ENCODE measurements at places on chromosomes 12 and 14.
A peak's percentile ranks its signal among the peaks of the same experiment; 100 is the strongest.

GRCh38 chr12:88381466-88381865 is 198.8 kb downstream of the KITLG start:
- DNase-seq: no peak

GRCh38 chr12:116157845-116158267 is 119.6 kb downstream of the MED13L start:
- no peak for DNase-seq

GRCh38 chr14:65453807-65454480 is 41.4 kb downstream of the FUT8 start:
- no peak for DNase-seq

DNA sequence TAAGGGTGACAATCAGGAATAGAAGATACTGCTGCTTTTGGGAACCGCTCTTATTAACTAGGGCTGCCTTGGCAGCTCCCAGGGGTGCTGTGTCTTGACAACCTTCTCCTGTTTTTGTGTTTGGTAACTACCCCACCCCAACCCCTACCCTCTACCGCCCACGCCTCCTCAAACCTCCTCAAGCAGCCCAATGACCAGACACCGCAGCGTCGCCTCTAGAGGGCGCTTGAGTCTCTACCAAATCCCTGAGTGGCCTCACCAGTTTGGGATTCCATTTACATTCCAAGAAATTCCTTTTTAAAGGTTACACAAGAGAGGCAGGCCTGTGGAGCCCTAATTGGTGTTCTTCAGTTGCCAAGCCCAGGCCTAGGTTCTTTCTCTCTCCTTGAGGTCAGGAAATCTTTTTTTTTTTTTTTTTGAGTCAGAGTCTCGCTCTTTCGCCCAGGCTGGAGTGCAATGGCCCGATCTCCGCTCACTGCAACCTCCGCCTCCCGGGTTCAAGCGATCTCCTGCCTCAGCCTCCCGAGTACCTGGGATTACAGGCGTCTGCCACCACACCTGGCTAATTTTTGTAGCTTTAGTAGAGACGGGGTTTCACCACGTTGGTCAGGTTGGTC is 72.4 kb upstream of the USP44 start:
- DNase-seq: peak; percentile 90

DNA sequence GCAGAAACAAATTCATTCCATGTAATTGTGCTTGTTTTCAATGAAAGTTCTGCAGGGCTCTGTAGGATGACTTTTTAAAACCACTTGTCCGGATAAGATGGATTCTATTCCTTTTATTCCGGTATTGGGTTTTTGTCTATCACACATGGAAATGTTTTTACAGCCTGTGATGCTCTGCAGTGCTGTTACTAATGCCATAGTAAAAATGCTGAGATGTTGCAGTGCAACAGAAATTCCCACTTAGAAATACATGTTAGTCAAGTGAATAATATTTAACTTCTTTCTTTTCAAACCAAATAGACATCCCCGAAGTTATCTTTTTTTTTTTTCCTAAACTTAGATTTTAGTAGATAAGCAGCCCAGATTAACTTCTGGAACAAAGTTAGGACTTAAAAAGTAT is 71.9 kb downstream of the RASSF8 start:
- no peak for DNase-seq

DNA sequence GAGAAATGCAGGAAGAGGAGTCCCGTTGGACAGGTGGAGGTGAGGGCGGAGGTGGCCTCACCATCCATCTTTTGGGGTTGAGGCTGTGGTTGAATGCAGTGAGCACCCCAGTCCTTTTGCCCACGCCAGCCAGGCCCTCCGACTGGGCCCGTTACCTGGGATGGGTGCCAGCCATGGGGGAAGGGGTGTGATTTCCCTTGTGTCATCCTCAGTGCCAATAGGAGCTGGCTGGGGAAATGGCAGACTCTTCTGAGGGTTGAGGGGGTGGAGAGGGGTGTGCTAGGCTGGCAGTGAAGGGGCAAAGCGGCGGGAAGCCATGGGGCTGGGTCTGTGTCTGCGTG is 9.6 kb downstream of the KCNH3 start:
- DNase-seq: no peak

GRCh38 chr12:90585640-90586304 is 369.2 kb downstream of the CCER1 start:
- no peak for DNase-seq

All from lower leg skin (tissue), 4 donors.